ENCODE measurements at places on chromosomes 7 and 10.

- no peak overlapping the region for H3K27ac ChIP-seq
- H3K4me1 ChIP-seq: no peaks in the 10 kb centered on the region
- H3K4me3 ChIP-seq: no peak overlapping the region
- no peak for ATAC-seq
Observed at GRCh38 chr10:77932016-77932715, 5.6 kb upstream of the DLG5 start.

GRCh38 chr10:48522011-48522765 lies 82.7 kb downstream of the ARHGAP22 start:
- ATAC-seq: no peak
- no peaks in the 10 kb centered on the region for H3K4me1 ChIP-seq
- peaks cover 41% of the 10 kb centered on the region for H3K27me3 ChIP-seq
- no peak overlapping the region for H3K4me3 ChIP-seq
- H3K27ac ChIP-seq: no peak overlapping the region

DNA sequence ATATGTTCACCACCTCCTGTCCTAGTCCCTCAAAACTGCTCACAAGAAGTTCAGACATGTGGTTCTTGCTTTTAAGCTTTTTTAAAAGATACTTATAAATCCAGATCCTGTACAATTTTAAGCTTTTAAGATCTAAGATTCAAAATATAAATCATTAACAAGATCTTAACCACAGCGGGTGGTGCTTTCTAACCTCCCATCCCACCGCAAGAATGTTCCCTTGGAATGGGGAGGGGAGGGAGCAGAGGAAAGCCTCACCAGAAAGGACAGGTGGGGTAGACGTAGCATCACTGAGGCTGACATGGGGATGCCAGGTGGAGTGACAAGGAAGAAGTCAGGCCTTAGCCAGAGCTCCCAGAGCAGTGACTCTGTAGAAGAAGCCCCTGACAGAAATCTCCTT lies 133.5 kb downstream of the C1GALT1 start:
- no peak overlapping the region for H3K27ac ChIP-seq
- no peak for ATAC-seq
- H3K36me3 ChIP-seq: no peaks in the 10 kb centered on the region
- H3K4me1 ChIP-seq: no peaks in the 10 kb centered on the region

DNA sequence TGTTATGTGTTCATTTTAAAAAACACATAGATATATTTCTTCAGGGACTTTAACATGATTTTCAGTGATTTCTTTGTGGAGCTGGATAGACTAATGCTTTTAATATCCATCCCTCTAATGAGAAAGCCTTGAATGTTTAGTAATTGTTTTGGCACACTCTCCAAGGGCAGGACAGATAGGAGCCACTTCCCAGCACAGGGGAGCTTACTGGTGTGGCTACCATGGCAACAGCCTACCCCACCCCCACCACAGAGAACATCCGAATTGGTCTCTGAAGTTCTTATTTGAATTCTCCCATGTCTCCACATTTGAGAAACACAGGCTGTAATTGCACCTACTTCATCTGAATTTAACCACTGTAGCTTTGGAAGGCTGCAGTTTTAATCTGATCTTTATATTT lies 87.7 kb downstream of the PRKG1 start:
- no peak for ATAC-seq
- no peaks in the 10 kb centered on the region for H3K4me1 ChIP-seq
- H3K36me3 ChIP-seq: no peaks in the 10 kb centered on the region
- no peak overlapping the region for H3K4me3 ChIP-seq

DNA sequence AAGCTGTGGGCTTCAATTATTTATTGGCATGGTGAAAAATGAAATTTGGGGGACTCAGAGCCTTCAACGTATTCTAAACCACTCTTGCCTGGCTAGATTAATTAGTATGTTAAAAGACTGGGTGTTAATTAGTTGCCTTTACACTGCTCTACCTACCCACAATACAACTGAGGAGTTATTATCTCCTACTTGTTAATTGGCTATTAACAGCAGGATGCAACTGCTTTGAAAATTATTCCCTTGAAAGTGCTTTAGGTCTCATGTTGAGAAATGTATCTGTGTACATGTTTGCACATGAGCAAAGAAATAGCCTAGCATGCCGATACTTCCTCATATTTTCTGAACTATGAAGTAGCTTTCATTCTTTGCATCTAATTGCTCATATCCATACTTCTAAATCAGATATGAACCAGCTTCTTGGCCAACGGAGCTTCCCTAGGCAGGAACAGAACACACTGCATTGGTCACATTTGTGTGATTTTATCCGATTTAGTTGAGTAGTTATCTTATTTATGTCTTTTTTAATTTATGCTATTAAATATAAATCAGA lies 155.8 kb downstream of the GPAM start:
- no peaks in the 10 kb centered on the region for H3K4me1 ChIP-seq
- ATAC-seq: no peak
- H3K36me3 ChIP-seq: no peaks in the 10 kb centered on the region
- H3K4me3 ChIP-seq: no peak overlapping the region
- H3K27ac ChIP-seq: no peak overlapping the region
- H3K27me3 ChIP-seq: no peaks in the 10 kb centered on the region

GRCh38 chr10:24007359-24007758 lies 201.6 kb upstream of the KIAA1217 start:
- H3K4me1 ChIP-seq: no peaks in the 10 kb centered on the region
- H3K27me3 ChIP-seq: no peaks in the 10 kb centered on the region
- no peak overlapping the region for H3K4me3 ChIP-seq
- H3K27ac ChIP-seq: no peak overlapping the region
- no peak for ATAC-seq

DNA sequence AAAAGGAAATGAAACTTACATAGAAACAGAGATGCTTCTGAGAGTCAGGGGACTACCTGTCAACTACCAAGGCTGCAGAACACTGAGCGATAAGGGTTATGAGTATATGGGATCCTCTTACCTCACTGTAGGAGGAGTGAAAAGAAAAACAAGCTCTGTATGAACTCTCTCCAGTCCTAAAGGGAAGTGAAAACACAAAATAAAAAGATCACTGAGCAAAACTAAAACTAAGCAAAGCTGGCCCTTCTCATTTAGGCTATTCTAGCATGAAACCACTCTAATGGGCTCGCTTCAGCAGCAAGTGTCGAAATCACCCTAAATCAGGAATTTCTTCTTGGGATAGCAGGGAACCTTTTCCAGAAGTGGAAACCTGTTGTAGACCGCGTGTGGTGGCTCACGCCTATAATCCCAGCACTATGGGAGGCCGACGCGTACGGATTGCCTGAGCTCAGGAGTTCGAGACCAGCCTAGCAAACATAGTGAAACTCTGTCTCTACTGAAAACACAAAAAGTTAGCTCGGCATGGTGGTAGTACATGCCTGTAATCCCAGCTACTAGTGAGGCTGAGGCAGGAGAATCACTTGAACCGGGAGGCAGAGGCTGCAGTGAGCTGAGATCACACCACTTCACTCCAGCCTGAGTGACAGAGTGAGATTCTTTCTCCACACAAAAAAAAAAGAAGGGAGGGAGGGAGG lies 27.0 kb downstream of the DCLRE1C start:
- ATAC-seq: no peak
- H3K4me1 ChIP-seq: peaks cover under 1% of the 10 kb centered on the region
- no peak overlapping the region for H3K4me3 ChIP-seq
- no peaks in the 10 kb centered on the region for H3K27me3 ChIP-seq
- H3K36me3 ChIP-seq: peaks cover 63% of the 10 kb centered on the region
- no peak overlapping the region for H3K27ac ChIP-seq

DNA sequence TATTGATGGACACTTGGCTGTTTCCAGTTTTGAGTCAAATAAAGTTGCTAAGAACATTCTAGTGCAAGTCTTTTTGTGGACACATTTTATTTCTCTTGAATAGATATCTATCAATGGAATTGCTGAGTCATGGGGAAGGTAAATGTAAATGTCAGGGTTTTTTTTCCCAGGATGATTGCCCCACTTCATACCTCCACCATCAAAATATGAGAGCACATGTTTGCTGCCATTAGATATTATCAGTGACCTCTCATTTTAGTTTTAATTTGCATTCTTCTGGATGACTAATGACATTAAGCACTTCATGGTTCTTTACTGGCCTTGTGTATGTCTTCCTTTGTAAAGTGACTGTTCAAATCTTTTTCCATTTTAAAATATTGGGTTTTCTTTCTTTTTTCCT lies 45.7 kb downstream of the PAPSS2 start:
- H3K27me3 ChIP-seq: peaks cover 18% of the 10 kb centered on the region
- no peaks in the 10 kb centered on the region for H3K36me3 ChIP-seq
- ATAC-seq: no peak

DNA sequence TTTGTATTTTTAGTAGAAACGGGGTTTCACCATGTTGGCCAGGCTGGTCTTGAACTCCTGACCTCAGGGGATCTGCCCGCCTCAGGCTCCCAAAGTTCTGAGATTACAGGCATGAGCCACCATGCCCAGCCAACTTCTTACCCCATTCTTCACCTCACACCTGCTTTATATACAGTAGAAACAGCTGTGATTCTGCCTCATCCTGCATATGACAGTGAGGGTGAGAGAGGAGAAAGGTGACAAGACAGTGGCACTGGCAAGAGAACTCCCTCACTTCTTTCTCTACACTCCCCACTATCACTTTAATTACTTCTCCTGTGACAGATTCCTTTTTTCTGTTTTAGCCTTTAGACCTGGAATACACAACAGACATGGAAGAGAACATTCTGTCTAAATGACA lies 61.8 kb upstream of the CAPZA2 start:
- H3K27me3 ChIP-seq: peaks cover 28% of the 10 kb centered on the region
- peaks cover 14% of the 10 kb centered on the region for H3K4me1 ChIP-seq
- peak overlapping the region; percentile 33 for H3K27ac ChIP-seq
- peak overlapping the region; percentile 31 for H3K4me3 ChIP-seq
- no peaks in the 10 kb centered on the region for H3K36me3 ChIP-seq

GRCh38 chr10:75432763-75433162 lies 1.3 kb downstream of the LRMDA start:
- H3K4me3 ChIP-seq: no peak overlapping the region
- no peak overlapping the region for H3K27ac ChIP-seq
- ATAC-seq: no peak

DNA sequence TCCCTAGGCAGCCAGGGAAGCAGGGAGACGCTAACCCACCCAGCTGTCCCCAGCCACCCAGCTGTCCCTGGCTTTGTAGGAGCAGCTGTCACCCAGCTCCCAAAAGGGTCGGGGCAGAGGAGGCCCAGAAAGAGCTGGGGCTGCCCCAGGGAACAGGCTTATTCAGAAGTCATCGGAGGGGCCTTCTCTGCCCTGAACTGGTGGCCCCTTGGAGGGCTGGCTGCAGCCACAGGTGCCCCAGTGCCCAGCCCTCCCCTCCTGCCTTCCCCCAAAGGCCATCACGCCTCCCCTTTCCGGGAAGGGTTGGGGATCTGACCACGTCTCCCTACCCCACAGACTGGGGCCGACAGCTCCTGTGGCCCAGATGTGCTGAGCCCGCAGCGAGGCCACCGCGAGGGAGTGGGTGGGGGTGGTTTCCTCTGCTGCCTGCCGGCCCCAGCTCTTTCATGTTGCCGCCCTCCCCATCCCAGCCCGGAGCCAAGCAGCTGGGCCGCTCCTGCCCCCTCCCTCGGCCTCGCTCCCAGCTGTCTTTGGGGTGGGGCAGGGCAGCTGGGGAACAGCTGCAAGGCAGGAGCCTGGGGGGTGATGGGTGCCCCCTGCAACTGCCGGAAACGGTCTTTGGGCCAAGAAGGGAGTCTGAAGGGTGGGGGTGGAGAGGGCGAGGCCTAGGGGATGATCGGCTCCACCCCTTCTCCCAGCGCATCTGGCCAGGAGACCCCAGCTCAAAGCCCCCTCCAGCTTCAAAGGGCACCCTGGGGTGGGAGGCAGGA lies 16.8 kb downstream of the TRIM8 start:
- peak overlapping the region; percentile 92 for H3K27ac ChIP-seq
- H3K4me1 ChIP-seq: peaks cover 20% of the 10 kb centered on the region
- peaks cover 25% of the 10 kb centered on the region for H3K36me3 ChIP-seq
- no peaks in the 10 kb centered on the region for H3K27me3 ChIP-seq
- peak overlapping the region; percentile 82 for H3K4me3 ChIP-seq

- peaks cover 33% of the 10 kb centered on the region for H3K4me1 ChIP-seq
- peak overlapping the region; percentile 58 for H3K4me3 ChIP-seq
- H3K27me3 ChIP-seq: peaks cover 13% of the 10 kb centered on the region
- peak; percentile 98 for ATAC-seq
- peaks cover 16% of the 10 kb centered on the region for H3K36me3 ChIP-seq
Observed at GRCh38 chr7:134737566-134738345, 41.7 kb upstream of the CALD1 start.

GRCh38 chr10:59705931-59706330 lies 3.7 kb downstream of the SLC16A9 start:
- no peak overlapping the region for H3K4me3 ChIP-seq
- H3K27ac ChIP-seq: no peak overlapping the region
- ATAC-seq: no peak
- no peaks in the 10 kb centered on the region for H3K36me3 ChIP-seq
- H3K27me3 ChIP-seq: peaks cover 49% of the 10 kb centered on the region
- H3K4me1 ChIP-seq: no peaks in the 10 kb centered on the region

DNA sequence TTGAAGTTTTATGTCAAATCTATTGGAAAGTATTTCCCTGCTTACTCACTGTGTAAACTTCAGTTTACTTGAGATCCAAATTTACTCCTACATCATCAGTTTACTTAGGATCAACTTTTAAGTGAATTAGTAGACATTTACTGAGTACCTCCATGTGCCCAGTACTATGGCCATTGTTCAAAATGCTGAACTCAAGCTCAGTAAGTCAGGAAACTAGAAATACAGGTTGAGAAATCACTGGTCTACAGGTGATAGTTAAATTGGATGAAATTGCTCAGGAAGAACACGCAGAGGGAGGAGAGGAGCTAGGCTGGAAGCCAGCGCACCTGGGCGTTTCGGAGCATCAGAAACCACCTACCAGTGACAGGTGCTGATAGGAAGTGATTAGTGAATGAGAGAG lies 25.5 kb upstream of the EBLN1 start:
- peaks cover 29% of the 10 kb centered on the region for H3K4me1 ChIP-seq
- peaks cover 12% of the 10 kb centered on the region for H3K36me3 ChIP-seq
- no peak overlapping the region for H3K4me3 ChIP-seq
- ATAC-seq: no peak

- H3K4me1 ChIP-seq: no peaks in the 10 kb centered on the region
- no peaks in the 10 kb centered on the region for H3K36me3 ChIP-seq
- ATAC-seq: no peak
- no peak overlapping the region for H3K4me3 ChIP-seq
- H3K27ac ChIP-seq: no peak overlapping the region
- peaks cover 11% of the 10 kb centered on the region for H3K27me3 ChIP-seq
Observed at GRCh38 chr7:149330914-149331567, 69.0 kb downstream of the ZNF783 start.

- peaks cover 17% of the 10 kb centered on the region for H3K4me1 ChIP-seq
- H3K27me3 ChIP-seq: no peaks in the 10 kb centered on the region
- H3K36me3 ChIP-seq: peaks cover 23% of the 10 kb centered on the region
- no peak overlapping the region for H3K27ac ChIP-seq
- ATAC-seq: no peak
Observed at GRCh38 chr7:139038691-139039090, 2.8 kb upstream of the ZC3HAV1L start.

DNA sequence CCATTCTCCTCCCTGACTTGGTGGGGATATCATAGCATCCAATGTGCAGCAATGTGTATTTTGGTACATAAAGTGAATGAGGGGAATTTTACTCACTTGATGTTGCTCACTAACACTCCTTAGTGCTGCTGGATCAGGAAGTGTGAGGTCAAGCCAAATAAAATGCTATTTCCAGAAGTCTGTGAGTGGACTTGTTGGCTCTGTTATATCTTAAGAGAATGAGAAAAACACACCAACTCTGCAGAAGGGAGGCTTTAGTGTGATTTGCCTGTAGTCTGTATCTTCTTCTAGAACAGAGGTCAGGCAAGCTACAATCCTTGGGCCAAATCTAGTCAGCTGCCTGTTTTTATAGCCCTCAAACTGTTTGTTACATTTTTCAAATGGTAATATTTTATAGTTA lies 154.3 kb downstream of the POLR1F start:
- ATAC-seq: no peak
- no peaks in the 10 kb centered on the region for H3K36me3 ChIP-seq
- H3K4me1 ChIP-seq: no peaks in the 10 kb centered on the region
- no peak overlapping the region for H3K4me3 ChIP-seq
- no peak overlapping the region for H3K27ac ChIP-seq

Measured in activated T-helper 17 cell treated with anti-CD3 and anti-CD28 coated beads, Interleukin-2, amount 50 U/mL, for 72 hours (primary cell).